ENCODE measurements at places on chromosomes 5 and 9. TPM values are rescaled to one million over a fixed set of nuclear protein-coding genes. Genes with fewer than 3 reads are reported as not detected.
A peak's percentile ranks its signal among the peaks of the same experiment; 100 is the strongest.

GRCh38 chr5:79086116-79086515 lies 16.5 kb downstream of the BHMT2 start:
- H3K4me3 ChIP-seq, result no peak overlapping the region
- no peaks in the 10 kb centered on the region for H3K36me3 ChIP-seq
- H3K27ac ChIP-seq, result no peak overlapping the region
- DNase-seq, result no peak
- no peaks in the 10 kb centered on the region for H3K27me3 ChIP-seq
- no peaks in the 10 kb centered on the region for H3K4me1 ChIP-seq

GRCh38 chr5:181189363-181189961 lies 15.5 kb downstream of the TRIM7 start:
- H3K4me3 ChIP-seq, result peak overlapping the region; percentile 96
- DNase-seq, result peak; percentile 48
- no peak overlapping the region for H3K27ac ChIP-seq

GRCh38 chr9:124381170-124381945 lies 33.9 kb downstream of the PSMB7 start:
- no peak overlapping the region for H3K27ac ChIP-seq
- H3K27me3 ChIP-seq, result no peaks in the 10 kb centered on the region
- H3K4me3 ChIP-seq, result no peak overlapping the region
- H3K4me1 ChIP-seq, result peaks cover 6% of the 10 kb centered on the region
- DNase-seq, result no peak
- H3K36me3 ChIP-seq, result no peaks in the 10 kb centered on the region

DNA sequence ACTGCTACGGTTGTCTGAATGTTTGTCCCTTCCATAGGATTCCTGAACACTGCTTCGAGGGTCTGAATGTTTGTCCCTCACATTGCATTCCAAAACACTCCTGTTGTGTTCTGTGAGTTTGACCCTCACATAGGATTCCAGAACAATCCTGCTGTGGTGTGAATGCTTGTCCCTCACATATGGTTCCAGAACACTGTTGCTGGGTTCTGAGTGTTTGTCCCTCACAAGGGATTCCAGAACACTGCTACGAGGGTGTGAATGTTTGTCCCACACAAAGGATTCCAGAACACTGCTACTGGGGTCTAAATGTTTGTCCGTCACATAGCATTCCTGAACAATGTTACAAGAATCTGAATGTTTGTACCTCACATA lies 201.2 kb downstream of the FOXD4L6 start:
- H3K4me3 ChIP-seq, result no peak overlapping the region
- H3K27me3 ChIP-seq, result no peaks in the 10 kb centered on the region
- DNase-seq, result no peak
- H3K27ac ChIP-seq, result no peak overlapping the region

LCN9 gene
- 21.6 TPM for polyA plus RNA-seq

GRCh38 chr5:113343343-113343742 lies 91.4 kb downstream of the TSSK1B start:
- no peak overlapping the region for H3K27ac ChIP-seq
- no peaks in the 10 kb centered on the region for H3K36me3 ChIP-seq
- peaks cover 5% of the 10 kb centered on the region for H3K4me1 ChIP-seq
- no peak overlapping the region for H3K4me3 ChIP-seq

NEUROG1 gene
- polyA plus RNA-seq, result not detected

CTXN3 gene
- polyA plus RNA-seq, result not detected

SPINK13 gene
- polyA plus RNA-seq, result 3.1 TPM

All from hepatocyte (in vitro differentiated cells).